Renal cortex interstitium (tissue), 15 donors: ENCODE measurements at places on chromosomes 13 and 19. TPM values are rescaled to one million over a fixed set of nuclear protein-coding genes. Genes with fewer than 3 reads are reported as not detected.

C19orf33 gene
- polyA plus RNA-seq, result 4.8 TPM

RAB20 gene
- polyA plus RNA-seq, result 8.5 TPM

PBX4 gene
- polyA plus RNA-seq, result 4.0 TPM

ZNF888 gene
- 12.2 TPM for polyA plus RNA-seq

SMIM44 gene
- polyA plus RNA-seq, result not detected

GPR18 gene
- 0.23 TPM for polyA plus RNA-seq

CEACAM4 gene
- polyA plus RNA-seq, result not detected

ZNF99 gene
- polyA plus RNA-seq, result 0.34 TPM

SIGLEC11 gene
- polyA plus RNA-seq, result 6.6 TPM

LENG8 gene
- polyA plus RNA-seq, result 153 TPM

FGF21 gene
- not detected for polyA plus RNA-seq

SIGLECL1 gene
- not detected for polyA plus RNA-seq

ZNF229 gene
- polyA plus RNA-seq, result 16.1 TPM

RFX1 gene
- 17.7 TPM for polyA plus RNA-seq

ZNF534 gene
- 0.34 TPM for polyA plus RNA-seq

PLIN5 gene
- polyA plus RNA-seq, result 3.9 TPM

MZT1 gene
- polyA plus RNA-seq, result 23.5 TPM

PRSS57 gene
- polyA plus RNA-seq, result 0.19 TPM

FCAR gene
- polyA plus RNA-seq, result 0.14 TPM

ZNF296 gene
- polyA plus RNA-seq, result 0.76 TPM

PRRG2 gene
- 5.8 TPM for polyA plus RNA-seq

GJB2 gene
- polyA plus RNA-seq, result 4.6 TPM

LILRB3 gene
- 1.0 TPM for polyA plus RNA-seq

NLRP13 gene
- not detected for polyA plus RNA-seq

UHRF1 gene
- 35.8 TPM for polyA plus RNA-seq

PSPN gene
- 2.7 TPM for polyA plus RNA-seq

CYP4F2 gene
- polyA plus RNA-seq, result 0.53 TPM

PGLYRP1 gene
- 0.70 TPM for polyA plus RNA-seq

CTXN1 gene
- polyA plus RNA-seq, result 33.9 TPM

BCAM gene
- polyA plus RNA-seq, result 689 TPM

ARL11 gene
- polyA plus RNA-seq, result 0.36 TPM

CBLC gene
- 10.1 TPM for polyA plus RNA-seq

KLF5 gene
- polyA plus RNA-seq, result 25.7 TPM

NCAN gene
- polyA plus RNA-seq, result 0.09 TPM

FLT3LG gene
- 2.5 TPM for polyA plus RNA-seq

GRK1 gene
- polyA plus RNA-seq, result 0.08 TPM

ADM5 gene
- polyA plus RNA-seq, result 1.6 TPM

SOHLH2 gene
- polyA plus RNA-seq, result 2.6 TPM

PDE4A gene
- polyA plus RNA-seq, result 2.1 TPM

DOCK6 gene
- 66.4 TPM for polyA plus RNA-seq

CEBPA gene
- 7.0 TPM for polyA plus RNA-seq

F10 gene
- 18.6 TPM for polyA plus RNA-seq

PDS5B gene
- polyA plus RNA-seq, result 67.4 TPM

S1PR5 gene
- polyA plus RNA-seq, result 1.2 TPM

LILRB5 gene
- polyA plus RNA-seq, result 1.4 TPM

ZNF414 gene
- 25.0 TPM for polyA plus RNA-seq

CDC37 gene
- polyA plus RNA-seq, result 132 TPM

RASGRP4 gene
- 0.79 TPM for polyA plus RNA-seq

KCTD12 gene
- 90.1 TPM for polyA plus RNA-seq
